CD4-positive, alpha-beta T cell treated with Interleukin-1 beta for 1 hour (primary cell): ENCODE measurements at places on chromosomes 3 and 15.

DNA sequence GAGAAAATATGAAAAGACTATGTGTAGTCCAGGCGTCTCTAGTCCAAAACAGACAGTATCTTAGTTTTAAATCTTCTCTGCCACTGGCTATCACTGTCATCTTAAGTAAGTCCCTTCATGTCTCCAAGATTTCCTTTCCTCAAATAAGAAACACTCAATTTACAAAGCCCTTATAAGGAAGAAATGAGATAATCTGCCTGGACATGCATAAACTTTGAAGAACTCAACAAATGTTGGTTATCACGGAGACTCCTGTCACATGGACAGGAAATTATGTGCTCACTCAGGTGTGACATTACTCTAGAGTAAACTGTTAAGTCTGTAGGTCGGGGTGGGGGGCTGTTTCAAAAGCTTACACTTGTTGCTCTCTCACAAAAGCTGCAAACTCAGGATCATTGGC is 91.9 kb downstream of the IMPG2 start:
- DNase-seq, result no peak

- no peak for DNase-seq
Observed at GRCh38 chr15:33580526-33580925, 269.8 kb downstream of the RYR3 start.

DNA sequence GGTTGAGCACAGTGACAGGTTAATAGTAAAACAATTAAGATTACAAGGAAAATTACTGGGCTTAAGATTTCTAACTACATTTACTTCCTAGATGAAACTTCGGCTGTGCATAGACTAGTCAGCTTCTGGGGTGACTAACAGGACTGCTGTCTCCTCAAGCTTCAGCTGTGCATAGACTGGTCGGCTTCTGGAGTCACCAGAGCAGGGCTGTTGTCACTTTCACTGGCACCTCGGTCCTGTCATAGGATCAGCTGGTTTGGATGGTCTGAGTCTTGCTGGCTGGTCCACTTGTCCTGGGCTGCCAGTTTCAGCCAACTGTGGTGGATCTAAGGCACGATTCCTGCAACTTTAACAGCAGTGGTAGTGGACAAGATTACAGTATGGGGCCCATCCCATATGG is 23.9 kb upstream of the ACAD9 start:
- no peak for DNase-seq

DNA sequence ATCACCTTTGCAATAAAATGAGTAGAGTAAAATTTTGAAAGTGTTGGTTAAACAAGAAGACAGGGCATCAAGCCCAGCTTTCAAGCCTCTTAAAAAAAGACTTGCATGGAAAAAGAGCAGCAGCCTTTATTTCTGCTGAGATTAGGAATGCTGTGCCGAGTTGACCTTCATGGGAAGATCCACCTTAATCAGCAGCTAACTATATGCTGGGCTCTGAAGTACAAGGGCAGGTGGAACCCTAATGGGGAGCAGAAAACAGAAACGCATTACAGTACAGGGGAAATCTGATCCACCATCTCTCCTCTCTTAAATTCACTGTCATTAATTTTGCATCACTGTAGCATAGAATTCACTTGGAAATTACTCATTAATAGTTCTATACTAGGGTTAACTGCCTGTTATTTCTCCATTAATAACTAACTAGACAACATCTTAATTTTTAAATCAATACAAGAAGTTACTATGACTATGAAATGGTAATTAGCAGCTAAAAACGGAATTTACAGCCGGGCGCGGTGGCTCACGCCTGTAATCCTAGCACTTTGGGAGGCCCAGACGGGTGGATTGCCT is 133.6 kb downstream of the GHSR start:
- DNase-seq, result no peak

GRCh38 chr15:35627696-35628095 is 81.7 kb upstream of the DPH6 start:
- no peak for DNase-seq

DNA sequence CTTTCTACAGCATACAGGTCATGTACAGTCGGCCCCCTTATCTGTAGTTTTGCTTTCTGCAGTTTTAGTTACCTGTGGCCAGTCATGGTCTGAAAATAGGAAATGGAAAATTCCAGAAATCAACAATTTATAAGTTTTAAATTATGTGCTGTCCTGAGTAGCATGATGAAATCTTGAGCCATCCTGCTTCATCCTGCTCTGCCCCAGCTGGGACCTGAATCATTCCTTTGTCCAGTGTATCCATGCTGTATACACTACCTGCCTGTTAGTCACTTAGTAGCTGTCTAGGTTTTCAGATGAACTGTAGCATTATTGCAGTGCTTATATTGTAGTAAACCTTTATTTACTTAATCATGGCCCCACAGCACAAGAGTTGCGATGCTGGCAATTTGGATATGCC is 44.8 kb downstream of the AP4E1 start:
- DNase-seq, result no peak

GRCh38 chr3:14680716-14681115 is 5.8 kb downstream of the C3orf20 start:
- DNase-seq, result no peak

DNA sequence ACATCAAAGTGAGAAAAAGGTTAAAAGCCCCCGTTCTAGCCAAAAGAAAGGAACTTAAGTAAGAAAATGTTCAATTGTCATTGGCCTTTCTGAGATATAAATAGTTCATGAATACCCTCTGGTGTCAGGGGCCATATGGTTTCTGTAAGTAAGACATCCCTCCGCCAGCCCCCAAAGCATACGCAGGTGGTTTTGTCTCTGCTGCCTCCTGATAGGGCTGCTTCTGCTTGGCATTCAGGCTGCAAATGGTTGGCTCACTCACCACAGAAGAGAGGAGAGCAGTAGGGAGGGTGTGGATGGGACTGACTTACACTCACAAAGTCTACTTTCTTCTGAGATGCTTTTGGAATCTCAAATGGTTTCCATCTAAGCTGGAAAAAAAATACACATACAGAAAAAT is 29.8 kb downstream of the HGD start:
- DNase-seq, result no peak

DNA sequence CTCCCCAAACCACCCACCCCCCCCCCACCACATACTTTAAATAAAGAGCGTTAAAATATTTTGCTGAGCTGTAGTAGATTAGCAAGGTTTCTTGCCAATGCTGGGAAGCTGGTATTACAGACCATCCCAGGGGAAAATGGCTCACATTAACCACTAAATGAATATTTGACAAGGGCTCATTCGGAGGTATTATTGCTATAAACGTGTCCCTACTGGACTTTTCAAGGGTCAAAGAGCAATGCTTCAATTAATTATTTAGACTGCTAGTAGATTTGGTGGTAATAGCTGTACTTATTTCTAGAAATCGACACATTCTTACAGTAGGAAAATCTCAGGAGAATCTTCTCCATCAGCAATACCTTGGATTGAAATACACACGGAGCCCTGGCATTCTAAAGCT is 5.2 kb downstream of the SOX2 start:
- no peak for DNase-seq

DNA sequence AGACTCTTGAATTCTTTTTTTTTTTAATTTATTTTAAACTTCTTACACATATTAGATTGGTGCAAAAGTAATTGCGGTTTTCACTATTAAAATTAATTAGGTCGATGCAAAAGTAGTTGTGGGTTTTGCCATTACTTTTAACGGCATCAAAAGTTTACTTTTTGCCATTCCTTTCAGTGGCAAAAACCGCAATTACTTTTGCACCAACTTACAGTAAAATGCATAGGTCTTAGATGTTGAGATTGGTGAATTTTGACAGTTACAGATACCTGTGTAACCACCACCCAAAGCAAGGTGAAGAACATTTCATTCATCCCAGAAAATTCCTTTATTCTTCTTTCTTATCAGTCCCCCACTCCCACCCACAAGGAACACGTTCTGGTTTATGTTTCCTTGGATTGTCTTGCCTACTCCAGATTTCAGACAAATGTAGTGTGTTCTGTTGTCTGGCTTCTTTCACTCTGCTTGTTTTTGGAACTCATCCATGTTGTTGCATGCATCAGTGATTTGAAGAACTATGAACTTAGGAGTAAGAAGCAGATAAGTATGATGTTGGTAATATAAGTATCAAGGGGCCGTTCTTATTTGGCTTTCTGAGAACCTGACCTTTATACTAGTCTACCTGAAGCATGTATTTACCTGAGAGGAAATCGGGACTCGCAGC is 198.4 kb upstream of the UBE2E1 start:
- DNase-seq, result no peak

DNA sequence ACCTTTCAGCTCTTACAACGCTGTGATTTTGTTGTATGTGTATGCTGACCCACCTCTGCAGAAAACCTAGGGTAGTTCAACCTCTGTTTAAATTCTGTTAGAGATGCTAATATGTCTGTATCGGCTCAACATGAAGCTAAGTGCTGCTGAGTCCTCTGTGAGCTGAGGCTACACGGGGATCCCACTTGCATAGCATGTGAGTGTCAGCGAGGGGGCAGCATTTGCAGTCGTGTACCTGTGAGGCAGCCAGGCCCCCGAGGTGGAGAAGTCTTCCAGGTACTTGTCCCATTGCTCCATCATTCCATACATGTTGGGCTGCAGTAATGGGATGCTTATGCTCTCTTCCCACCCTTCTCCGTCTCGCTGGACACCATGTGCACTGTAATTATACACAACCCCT is 3.7 kb downstream of the MKRN2OS start:
- DNase-seq, result no peak

DNA sequence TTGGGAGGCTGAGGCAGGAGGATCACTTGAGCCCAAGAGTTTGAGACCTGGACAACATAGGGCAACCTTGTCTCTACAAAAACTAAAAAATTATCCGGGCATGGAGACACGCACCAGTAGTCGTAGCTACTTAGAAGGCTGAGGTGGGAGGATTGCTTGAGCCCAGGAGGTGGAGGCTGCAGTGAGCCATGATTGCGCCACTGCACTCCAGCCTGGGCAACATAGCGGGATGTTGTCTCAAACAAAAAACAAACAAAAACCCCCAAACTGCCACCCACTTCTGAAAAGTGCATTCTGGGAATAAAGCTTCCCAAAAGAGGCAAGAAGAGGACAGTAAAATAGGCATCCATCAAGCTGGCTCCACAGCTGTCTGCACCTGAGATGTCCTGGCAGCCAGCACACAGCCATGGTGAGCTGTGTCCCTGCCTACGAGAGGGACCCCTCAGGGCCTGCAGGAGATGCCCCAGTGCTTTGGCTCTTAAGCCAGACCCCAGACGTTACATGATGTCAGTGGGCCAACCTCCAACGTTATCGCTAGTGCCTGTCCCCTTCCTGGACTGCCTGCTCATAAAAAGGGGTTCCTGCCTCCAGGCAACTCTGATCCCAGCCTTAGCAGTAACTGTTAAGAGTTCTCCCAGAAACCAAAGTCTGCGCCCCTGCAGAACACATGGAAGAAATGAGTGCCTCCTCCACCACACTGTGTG is 101.1 kb downstream of the LRIG1 start:
- DNase-seq, result no peak

DNA sequence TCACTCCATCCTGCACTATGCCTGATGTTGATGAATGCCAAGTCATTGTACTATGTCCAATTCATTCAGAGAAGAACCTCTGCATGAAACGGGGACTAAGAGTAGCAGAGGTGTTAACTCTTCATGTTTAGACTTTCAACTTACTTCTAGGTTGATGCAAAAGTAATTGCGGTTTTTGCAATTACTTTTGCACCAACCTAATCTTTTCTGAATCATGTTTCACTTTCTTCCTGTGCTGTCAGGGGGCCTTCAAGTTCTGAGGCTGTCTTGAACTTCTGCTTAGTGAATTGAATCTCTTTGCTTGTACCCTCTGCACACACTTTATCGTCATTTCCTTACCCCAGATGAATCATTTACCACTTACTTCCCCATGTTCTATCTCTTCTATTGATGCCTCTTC is 636.2 kb downstream of the NAALADL2 start:
- DNase-seq, result no peak

GRCh38 chr15:75809986-75810750 is 33.1 kb upstream of the UBE2Q2 start:
- peak; percentile 9 for DNase-seq

DNA sequence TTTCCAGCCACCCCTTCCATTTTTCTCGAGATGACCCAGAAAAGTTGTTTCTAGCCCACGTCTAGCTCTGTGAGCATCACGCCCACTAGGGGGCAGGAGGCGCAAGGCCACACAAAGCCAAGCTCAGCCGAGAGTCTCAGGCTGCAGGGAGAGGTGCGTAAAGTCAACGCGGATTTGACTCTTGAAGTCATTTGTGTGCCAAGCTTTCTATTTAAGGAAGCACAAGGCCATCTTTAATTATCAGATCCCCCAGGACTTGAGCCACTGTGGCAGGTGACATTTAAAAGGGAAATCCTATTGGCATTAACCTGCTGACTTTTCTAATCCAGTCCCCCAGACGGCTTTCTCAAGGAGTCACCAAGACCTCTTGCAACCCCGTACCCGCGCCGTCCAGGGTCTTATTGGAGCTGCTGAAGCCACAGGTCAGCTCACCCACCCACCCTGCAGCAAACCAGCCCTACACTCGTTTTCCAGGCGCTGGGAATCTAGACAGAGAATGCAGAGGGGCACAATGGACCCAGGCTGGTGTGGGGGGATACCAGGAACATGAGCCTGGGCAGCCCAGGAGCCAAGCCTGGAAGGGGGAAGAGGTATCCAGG is 62.1 kb downstream of the CAPN7 start:
- peak; percentile 86 for DNase-seq

- no peak for DNase-seq
Observed at GRCh38 chr3:190558316-190558715, 44.4 kb downstream of the IL1RAP start.

GRCh38 chr3:110612045-110612444 is 459.6 kb upstream of the NECTIN3 start:
- no peak for DNase-seq

DNA sequence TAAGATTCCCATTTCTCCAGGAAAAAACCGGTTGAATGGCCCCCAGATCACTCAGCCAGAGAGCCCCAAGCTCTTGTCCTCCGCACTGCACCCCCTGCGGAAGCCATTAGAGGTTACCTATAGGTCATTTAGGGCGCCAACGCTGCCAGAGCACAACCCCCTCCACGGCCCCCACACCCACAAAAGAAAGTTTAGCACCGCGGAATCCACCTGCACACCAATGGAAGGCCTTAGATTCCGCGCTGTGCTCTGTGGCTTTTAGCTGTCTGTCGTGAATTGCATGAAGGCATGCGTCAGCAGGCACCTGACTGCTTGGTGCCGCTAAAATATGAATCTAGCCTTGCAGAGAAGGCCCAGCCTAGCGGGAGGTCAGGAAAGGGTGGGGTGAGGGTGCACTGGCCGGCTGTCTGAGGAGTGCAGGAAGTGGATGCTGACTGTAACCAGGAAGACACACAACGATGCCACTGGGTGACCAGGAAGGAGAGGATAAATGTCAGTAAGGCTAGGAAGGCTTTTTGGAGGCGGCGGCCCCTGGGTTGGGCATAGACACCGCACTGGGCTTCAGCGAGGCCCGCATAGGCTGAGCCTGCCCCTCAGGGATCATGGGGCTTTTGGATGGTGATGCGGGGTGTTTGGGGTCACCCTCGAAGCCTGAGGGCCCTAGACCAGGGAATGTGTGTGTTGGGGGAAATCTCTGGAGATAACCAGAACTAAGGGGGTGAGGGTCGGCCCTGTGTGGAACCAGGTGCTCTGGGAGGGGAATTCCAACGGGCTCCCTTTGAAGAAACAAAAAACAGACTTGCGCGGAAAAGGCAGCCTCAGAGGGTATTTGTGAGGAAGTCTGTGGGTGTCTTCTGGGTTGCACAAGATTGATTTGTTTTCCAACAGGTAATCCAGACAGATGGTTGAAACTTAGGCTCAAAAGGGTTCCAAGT is 976 bp upstream of the NUP210 start:
- DNase-seq, result peak; percentile 86
